MV-4-11 (cell line): ENCODE measurements at places on chromosomes 7 and 10.
A peak's percentile ranks its signal among the peaks of the same experiment; 100 is the strongest.

DNA sequence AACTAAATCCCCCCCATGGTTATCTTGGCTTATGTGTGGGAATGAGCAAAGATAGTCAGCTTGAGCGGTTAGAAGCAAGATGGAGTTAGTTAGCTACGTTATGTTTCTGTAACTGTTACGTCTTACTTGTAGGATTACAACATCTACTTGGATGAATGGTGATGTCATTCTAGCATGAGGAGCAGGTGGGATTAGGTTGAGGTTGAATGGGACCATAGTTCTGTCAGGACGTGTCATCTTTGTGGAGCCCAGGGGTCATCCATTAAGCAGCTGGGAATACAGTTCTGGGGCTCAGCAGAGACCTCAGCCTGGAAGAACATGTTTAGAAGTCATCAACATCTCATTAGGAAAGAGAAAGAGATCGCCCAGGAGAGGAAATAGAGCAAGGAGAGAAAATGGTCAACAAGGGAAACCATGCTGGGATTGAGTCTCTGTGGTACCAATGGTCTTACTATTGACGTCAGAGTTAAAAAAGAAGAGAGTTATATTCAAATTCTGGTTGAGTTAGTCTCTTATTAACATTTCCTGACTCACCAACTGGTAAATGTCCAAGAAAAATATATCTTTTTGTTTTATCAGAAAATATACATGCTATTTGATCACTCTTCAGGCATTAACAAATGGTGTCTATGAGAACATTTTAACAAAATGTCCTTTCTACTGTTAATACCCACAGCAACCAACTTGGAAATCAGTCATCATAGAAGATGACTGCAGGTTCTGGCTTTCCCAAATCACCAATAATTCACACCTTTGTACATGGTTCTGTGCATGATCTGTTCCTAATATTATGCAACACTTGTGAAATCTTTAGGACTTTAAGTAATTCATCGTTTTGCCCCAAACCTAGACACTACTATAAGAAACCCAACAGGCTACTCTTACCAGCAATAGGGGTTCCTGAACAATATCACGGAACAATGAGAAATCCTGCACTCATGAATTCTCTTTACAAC lies 96.9 kb downstream of the KIAA1217 start:
- no peak for DNase-seq

DNA sequence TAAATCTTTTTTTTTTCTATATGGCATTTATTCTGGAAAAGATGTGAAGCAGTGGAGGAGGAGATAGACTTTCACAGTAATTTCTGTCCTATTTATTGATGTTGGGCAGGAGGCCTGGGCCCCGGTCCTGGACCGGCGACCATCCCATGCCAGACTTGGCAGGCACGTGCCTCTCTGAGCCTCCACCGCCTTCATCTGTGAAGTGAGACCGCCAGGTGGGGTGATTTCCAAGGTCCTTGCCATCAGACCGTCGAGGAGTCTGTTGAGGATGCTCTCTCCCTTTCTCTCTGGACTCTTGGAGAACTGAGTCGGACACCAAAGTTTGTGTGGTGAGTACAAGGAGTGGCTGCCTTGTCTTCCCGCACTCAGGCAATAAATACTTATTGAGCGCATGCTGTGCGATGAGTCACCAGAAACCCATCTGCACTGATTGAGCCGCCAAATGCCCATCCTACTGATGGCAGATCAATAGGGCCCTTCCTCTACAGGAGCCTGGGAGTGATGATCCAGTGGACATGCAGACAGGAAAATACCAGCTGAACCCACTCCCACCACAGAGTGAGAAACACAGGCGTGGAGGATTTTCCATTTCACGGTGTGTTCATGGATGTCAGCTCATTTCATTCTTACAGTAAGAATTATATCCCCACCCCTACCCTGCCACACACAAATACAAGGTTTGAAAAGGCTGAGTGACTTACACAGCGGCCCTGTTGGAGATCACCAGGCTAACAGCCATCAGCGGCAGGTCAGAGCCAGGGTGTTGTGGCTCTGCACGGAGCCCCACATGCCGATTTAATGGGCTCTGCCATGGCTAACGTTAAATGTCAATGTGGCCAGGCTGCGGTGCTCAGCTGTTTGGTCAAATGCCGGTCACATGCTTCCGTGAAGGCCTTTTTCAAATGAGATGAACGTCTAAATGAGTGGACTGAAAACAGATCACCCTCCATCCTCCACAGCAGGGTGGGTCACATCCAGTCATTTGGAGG lies 11.5 kb upstream of the PRKAG2 start:
- no peak for DNase-seq

- peak; percentile 57 for DNase-seq
Measured at GRCh38 chr10:48506147-48506917, 98.5 kb downstream of the ARHGAP22 start.

DNA sequence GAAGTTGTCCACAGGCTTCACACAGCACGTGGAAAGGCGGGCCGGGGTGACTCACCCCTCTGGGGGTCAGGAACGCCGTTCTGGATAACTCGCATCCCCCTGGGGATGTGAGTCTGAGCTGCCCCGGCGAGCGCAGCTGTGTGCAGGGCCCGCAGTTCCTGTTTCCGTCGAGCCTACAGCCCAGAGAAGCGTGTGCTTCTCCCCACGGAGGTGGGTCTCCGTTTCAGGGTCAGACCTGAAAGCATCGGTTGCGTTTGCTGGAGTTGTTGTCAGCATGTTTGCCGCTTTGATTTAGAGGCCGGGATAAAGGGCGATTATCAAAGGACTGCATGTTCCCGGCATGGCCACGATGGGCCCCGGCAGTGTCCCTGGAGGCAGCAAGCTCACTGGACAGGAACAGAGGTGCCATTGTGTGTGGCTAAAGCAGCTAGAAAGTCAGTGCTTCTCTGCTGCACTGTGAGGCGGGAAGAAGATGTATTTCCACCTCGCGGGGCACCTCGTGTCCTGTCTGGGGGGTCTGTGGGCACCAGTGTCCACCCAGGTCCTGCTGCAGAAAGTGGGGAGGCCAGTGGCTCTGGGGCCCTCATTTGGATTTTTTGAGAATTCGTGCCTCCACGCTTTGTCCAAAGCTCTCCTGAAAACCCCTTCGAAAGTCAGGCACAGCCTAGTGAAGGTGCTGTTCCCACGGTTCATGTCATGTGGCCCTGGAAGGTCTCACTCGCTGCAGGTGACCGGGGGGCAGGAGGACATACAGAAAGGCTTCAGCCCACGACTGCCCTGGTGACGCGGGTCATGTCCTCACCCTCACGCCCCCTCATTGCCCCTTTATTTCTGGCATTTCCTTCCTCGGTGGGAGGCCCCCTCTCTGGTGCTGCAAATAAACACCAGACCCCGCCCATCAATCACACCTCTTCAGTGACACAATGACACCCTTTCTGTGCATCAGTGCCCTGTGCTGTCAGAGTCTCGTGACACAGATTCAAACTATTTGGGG lies 27.4 kb upstream of the GDI2 start:
- peak; percentile 72 for DNase-seq

DNA sequence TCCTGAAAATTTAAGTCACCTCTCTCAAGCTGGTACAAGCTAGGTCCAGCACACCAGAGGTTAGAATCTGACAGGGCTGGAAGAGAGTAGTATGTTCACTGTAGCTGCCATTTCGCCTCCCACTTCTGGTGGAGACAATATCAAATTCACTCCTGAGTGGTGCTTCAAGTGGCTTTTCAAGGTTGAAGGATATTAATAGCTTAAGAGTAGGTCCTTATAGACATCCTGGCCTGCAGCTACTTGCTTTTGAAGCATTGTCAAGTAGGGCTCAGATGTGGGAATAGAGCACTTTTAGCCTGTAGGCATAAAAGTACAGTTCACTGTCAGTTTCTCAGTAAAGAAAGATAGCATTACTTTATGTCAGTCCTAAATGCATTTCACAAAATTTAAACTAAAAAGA lies 270.5 kb upstream of the PLPP4 start:
- no peak for DNase-seq

GRCh38 chr10:129929343-129930292 lies 34.5 kb downstream of the EBF3 start:
- no peak for DNase-seq

DNA sequence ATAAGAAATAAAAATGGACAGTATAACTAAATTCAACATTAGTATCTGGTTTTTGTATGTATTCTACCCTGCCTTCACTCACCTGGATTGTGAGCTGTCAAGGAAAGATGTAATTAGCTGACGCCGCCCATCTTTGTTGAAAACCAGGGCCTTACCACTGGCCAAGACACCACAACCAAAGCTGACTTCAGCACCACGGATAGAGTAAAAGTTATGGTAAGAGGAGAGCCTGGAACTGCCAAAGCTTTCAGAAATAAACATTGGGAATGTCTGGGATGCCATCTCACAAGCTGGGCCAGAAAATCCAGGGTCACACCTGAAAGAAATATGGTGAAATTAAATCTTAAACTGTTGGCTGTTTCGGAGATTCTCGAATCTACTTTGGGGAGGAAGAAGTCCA lies 190.1 kb upstream of the SLC26A5 start:
- DNase-seq = no peak

GRCh38 chr7:148698397-148699023 lies at the start of gene CUL1:
CUL1 (plus strand) TSS chr7:148698903; CDS start chr7:148730123, 31,220 bp downstream.
- peak; percentile 22 for DNase-seq

DNA sequence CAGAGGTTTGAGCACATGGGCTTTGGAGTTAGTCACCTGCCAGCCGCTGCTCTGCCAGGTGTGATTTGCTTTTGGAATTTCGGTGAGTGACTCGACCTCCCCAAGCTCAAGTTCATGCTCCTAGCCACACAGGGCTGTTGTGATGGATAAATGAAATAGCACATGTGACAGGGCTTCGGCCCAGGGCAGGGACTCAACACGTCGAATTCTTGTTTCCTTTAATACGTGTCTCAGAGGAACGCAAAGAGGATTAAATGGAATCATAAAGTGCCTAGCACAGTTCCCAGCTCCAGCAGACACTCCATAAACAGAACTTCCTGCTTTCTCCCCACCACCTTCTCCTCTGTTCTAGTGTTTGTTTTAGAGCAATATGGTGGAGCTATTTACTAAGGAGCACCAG lies 88.3 kb upstream of the CHST15 start:
- no peak for DNase-seq

DNA sequence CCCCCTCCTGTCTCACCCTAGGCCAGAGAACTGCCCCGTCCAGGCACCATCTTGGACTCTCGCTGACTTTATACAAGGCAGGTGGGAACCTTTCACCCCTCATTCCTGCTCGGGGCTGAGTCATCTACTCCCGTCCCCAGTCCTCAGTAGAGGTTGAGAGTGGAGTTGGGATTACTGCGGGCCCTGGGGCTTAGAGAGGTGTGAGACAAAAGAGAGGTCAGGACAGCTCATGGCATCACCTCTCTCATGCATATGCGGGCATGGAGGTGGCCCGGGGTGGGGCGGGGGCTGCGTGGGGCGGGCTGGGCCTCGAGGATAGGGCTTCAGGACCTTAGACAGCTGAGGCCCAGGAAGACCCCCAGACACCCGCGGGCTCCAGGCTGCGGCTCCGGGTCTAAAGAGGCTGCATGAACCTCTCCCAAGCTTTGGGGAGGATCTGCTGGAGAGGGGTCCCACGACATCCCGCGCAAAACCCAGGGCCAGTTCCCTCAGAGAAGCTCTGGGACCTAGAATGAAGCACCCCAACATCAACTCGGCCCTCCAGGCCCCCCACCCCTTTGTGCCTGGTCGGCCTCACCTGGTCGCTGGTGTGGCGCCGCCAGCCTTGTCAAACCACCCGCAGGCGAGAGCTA lies 317 bp downstream of the PDZD7 start:
- no peak for DNase-seq

DNA sequence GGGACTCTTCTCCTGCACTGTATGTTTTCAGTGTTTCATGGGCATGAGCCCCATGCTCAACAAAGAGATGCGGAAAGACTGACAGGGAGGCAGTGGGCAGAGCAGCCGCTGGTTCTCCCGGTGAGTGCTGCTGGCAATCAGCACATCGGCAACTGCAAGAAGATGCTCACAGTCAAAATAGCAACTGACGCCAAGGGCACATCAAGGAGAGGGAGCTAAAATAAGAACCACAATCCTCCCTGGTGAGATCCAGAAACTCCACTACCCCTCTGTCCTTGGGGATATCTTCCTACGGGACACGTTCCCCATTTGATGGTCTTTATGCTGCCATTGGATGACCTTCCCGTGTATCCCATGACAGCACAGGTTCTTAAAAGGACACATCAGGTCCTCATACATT lies 28.9 kb upstream of the SVIL start:
- DNase-seq = no peak

- DNase-seq = no peak
Measured at GRCh38 chr10:71606257-71607081, 113.1 kb downstream of the C10orf105 start.

DNA sequence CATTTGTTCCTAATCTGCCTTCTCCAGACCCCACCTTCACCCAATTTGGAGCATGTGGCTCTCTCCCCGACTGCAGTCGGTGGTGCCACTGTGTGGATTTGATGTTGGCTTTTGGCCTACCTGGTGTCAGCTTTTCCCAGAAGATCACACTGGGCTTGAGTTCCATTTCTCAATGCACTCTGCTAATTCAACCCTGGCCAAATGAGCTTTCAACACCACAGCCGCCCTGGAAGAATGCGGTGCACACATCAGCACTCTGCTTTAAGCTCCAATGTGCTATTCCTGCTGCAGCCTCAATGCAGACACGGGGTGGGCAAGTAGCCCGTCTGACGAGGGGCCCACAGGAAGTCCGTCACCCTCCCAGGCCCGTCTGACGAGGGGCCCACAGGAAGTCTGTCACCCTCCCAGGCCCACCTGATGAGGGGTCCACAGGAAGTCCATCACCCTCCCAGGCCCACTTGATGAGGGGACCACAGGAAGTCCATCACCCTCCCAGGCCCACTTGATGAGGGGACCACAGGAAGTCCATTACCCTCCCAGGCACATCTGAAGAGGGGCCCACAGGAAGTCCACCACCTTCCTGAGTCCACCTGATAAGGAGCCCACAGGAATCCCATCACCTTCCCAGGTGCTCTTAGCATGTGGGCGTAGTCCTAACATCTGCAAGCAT lies 64.4 kb downstream of the ASB13 start:
- DNase-seq = no peak

DNA sequence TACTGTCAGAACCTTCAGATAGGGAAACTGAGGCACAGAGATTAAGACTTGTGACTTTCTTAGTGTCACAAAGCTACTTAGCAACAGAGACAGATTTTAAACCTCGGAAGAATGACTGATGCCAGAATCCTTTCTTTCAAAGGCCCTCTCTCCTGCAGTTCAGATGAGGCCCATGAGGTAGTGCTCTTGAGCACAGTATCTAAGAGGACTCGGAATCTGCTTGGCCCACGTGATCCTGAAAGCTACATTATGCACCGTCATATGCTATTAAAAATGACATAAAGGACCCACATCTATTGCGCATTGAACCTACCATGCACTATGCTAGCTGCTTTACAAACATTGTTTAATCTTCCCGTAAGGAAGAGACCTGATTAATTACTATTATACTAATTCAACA lies 355.9 kb downstream of the SFMBT2 start:
- peak; percentile 10 for DNase-seq
